Mesendoderm (in vitro differentiated cells): ENCODE measurements at places on chromosomes 6 and 20.

- no peaks in the 10 kb centered on the region for H3K4me1 ChIP-seq
- no peaks in the 10 kb centered on the region for H3K27me3 ChIP-seq
- H3K27ac ChIP-seq = no peak overlapping the region
- no peak for DNase-seq
Measured at GRCh38 chr6:151058021-151058733, 181.6 kb upstream of the AKAP12 start.

- no peaks in the 10 kb centered on the region for H3K27me3 ChIP-seq
- H3K27ac ChIP-seq = no peak overlapping the region
- H3K4me3 ChIP-seq = no peak overlapping the region
- H3K4me1 ChIP-seq = no peaks in the 10 kb centered on the region
Measured at GRCh38 chr6:127222418-127222817, 44.2 kb upstream of the RNF146 start.

- H3K27ac ChIP-seq = no peak overlapping the region
- no peaks in the 10 kb centered on the region for H3K4me1 ChIP-seq
- DNase-seq = peak; percentile 40
- no peak overlapping the region for H3K4me3 ChIP-seq
- H3K36me3 ChIP-seq = no peaks in the 10 kb centered on the region
- no peaks in the 10 kb centered on the region for H3K27me3 ChIP-seq
Measured at GRCh38 chr20:61331543-61331942, 79.5 kb downstream of the CDH4 start.

- H3K36me3 ChIP-seq = no peaks in the 10 kb centered on the region
- H3K4me3 ChIP-seq = no peak overlapping the region
- no peak for DNase-seq
- no peaks in the 10 kb centered on the region for H3K4me1 ChIP-seq
- H3K27me3 ChIP-seq = no peaks in the 10 kb centered on the region
Measured at GRCh38 chr20:61647702-61648101, 395.6 kb downstream of the CDH4 start.

DNA sequence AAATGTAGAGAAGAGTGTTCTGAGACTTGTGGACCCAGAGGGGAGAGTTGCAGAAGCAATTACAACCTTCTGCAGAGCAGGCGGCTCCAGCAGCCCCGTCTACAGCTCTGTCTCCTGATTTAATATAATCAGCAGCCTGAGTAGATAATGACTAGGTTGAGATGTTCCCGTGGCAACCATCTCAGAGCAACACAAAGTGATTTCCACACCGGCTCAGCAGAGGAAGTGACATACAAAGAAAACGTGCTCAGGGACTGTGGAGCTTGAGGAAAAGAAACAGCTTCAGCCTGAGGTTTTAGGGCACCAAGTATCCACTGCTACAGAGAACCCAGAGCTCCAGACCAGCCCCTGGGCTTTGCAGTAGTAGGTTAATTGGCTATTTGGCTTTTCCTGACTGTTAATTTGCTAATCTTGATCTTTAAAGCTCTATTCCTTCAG lies 136.4 kb downstream of the MTFR2 start:
- H3K4me3 ChIP-seq = no peak overlapping the region
- H3K36me3 ChIP-seq = no peaks in the 10 kb centered on the region
- H3K27ac ChIP-seq = no peak overlapping the region

GRCh38 chr20:58698741-58699622 lies 6.4 kb downstream of the NPEPL1 start:
- no peaks in the 10 kb centered on the region for H3K4me1 ChIP-seq
- H3K27ac ChIP-seq = no peak overlapping the region
- no peaks in the 10 kb centered on the region for H3K27me3 ChIP-seq
- DNase-seq = no peak

GRCh38 chr20:50210066-50210619 lies 19.5 kb downstream of the CEBPB start:
- no peak overlapping the region for H3K4me3 ChIP-seq
- DNase-seq = no peak
